CD8-positive, alpha-beta T cell (primary cell): ENCODE measurements at places on chromosomes 12 and 14.

GRCh38 chr14:53408175-53408879 is 255.2 kb upstream of the DDHD1 start:
- no peak for DNase-seq

DNA sequence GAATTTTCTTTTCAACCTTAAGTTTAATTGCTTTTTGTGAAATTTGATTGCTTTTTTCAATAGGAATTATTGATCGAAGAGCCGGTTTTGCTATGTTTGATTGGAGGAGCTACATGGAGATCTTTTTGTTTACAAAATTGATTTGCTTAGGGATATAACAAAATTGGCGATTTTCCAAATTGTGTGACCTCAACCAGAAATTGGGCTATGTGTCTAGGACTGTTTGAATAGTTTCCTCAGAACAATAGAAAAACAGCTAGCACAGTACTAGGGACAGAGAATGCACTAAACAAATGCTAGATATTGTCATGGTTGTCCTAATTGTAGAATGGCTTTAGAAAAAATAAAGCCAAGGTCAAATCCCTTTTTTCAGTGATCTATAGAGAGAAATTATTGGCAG is 2.4 kb downstream of the SLC17A8 start:
- DNase-seq = no peak

DNA sequence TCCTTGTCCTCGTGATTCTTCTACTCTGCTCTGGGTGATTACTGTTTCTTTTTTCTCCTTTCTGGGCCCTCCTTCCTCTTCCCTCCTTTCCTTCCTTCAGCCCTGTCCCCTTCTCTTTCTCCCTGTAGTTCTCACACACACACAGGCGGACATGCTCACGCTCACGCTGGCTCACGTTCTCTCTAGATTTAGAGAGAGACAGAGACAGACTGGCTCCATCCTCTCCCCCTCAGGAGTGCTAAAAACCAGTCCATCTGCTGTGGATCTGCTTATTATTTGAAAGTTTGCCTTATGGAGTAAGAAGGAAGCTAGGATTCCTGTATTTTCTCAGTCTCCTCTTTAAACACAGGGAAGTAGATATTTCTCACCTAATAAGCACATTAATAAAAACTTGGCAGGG is 48.1 kb downstream of the KCNA1 start:
- DNase-seq = no peak

- peak; percentile 66 for DNase-seq
These were observed 164.8 kb downstream of the ZFP36L1 start for GRCh38 chr14:68627868-68628604.

GRCh38 chr14:33950320-33951182 is at the start of gene EGLN3:
TSS of gene EGLN3 (minus strand) at chr14:33951074. CDS start at chr14:33950752, 322 bp downstream.
- peak; percentile 39 for DNase-seq

DNA sequence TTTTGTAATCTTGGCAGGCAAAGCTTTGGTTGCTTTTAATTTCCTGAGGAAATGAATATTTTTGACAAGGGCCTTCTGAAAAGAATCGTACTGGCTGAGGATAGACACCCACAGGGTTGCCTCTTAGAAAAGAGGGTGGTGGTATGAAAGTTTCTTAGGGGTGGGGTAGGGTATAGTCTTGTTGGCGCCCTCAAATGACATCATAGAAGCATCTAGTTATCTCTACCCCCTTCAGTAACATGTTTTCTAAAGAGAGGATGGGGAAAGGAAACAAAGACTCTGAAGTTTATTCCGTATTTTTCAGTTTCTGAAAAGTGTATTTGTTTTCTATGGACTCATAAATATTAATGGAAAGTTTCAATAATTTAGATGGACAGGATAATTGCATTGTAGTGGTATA is 13.7 kb downstream of the PRKCH start:
- no peak for DNase-seq

- DNase-seq = no peak
These were observed 263.2 kb upstream of the ATP2B1 start for GRCh38 chr12:89971880-89972279.

- DNase-seq = no peak
These were observed 7.0 kb upstream of the CCT2 start for GRCh38 chr12:69578283-69578682.

DNA sequence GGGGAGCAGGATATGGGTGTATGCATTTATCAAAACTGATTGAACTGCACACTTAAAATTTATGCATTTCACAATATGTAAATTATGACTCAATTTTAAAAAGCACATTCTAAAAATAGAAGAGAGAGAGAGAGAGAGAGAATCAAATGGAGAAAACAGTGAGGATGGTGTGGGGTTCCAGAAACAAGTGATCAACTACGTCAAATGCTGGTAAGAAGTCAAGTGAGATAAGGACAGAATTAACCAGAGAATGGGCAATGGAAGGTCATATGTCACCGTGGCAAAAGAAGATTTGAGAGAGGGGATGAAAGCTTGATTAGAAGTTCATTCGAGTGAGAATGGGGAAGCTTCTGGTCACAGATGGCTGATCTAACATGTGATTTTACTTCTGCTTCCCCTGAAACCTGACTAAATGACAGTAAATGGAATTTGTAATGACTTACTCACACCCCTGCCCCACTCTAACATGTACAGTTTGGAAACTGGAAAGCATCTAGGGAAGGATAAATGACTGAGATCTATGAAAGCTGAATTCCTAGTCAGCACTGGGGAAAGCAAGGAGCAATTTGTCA is 276.5 kb upstream of the AMIGO2 start:
- no peak for DNase-seq

DNA sequence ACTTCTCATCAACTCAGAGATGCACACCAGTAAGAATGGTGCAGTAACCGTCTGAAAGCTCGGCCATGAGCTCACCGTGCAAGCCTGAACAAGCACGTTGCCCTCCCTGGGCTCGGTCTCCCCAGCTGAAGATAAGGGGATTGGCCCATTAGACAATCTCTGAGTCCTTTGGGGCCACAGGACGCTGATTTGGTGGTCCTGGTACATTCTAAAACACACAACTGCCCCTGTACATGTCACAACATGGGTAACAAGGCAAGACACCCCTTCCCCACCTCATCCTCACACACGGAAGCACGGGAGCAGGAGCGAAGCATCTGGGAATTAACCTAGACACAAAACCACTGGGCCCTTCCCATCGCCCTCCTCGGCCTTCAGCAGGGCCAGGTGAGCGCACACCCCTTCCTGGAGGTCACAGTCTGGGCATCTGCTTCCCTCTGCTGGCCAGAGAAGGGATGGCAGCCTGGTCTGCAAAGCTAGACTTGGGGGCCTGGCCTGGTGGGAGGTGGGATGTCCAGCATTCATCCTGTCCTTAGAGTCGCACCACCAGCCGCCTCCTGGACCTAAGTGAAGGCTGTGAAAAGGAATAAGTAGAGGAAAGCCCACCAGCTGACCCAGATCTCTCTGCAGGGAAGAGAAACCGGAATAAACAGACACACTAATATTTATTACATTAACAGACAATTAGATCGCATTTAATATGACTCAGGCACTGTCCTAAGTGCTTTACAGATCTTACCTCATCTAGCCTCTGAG is 18.9 kb upstream of the SMUG1 start:
- peak; percentile 85 for DNase-seq

DNA sequence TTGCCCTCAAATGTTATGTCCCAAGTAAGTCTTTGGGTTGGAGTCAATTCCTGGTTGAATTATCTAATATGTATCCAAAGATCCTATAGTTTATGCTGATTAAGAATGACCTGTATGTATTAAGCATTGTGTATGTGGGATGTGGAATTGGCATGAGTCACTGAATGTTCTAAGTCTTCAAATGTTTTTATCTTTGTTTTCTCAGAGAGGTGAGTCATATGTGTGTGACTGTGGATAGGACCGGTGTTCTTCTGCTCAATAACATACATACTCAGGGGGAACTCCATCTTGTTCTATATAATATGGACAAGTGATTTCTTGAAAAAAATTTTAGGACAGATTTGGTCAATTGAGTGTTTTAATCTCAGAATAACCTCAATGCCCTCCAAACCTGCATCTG is 57.9 kb downstream of the NAV3 start:
- DNase-seq = no peak

GRCh38 chr14:63452796-63453195 is 90.4 kb downstream of the PPP2R5E start:
- DNase-seq = no peak

- DNase-seq = no peak
These were observed 16.0 kb downstream of the LRRK2 start for GRCh38 chr12:40240779-40241178.

GRCh38 chr12:82688035-82688501 is 1.4 kb downstream of the TMTC2 start:
- no peak for DNase-seq

GRCh38 chr12:116933512-116934246 is 22.9 kb downstream of the FBXW8 start:
- no peak for DNase-seq

DNA sequence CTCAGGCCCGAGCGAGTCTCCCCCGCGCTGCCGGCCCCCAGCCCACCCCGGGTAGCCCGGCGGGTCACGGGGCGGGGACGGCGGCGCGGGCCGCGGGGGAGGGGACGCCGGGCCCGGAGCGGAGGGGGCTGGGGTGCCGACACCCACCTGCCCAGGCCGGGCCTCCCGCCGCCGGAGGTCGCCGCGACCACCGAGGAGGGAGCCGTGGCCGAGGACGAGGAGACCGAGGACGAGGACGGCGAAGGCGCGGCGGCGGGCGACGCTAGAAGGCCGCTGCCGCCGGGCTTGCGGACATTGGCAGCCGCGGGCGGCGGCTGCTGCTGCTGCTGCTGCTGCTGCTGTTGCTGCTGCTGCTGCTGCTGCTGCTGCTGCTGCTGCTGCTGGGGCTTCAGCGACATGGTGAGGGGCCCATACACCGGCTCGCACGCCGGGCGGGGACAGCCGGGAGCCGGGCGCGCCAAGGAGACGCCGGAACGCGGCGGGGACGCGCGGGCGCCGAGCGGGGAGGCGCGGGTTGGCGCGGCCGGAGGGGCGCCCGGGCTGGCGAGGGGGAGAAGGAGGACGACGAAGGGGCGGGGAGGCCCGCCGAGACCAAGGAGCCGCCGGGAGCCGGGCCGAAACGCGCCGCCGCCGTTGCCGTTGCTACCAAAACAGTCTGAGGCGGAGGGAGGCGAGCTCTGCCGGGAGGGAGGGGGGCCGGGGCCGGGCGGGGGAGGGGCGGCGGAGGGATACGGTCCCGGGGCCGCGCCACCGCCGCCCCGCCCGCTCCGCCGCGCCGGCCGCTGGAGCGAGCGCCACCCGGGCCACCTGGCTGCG is at the start of gene ATXN2:
ATXN2 (minus strand) TSS at position 679 of the 816 bp plus-strand sequence; CDS start at position 398, 281 bp downstream.
- DNase-seq = peak; percentile 68

- DNase-seq = no peak
These were observed 49.1 kb downstream of the CEP290 start for GRCh38 chr12:88092771-88093170.

- DNase-seq = no peak
These were observed 122.7 kb downstream of the PAPOLA start for GRCh38 chr14:96624661-96625425.

DNA sequence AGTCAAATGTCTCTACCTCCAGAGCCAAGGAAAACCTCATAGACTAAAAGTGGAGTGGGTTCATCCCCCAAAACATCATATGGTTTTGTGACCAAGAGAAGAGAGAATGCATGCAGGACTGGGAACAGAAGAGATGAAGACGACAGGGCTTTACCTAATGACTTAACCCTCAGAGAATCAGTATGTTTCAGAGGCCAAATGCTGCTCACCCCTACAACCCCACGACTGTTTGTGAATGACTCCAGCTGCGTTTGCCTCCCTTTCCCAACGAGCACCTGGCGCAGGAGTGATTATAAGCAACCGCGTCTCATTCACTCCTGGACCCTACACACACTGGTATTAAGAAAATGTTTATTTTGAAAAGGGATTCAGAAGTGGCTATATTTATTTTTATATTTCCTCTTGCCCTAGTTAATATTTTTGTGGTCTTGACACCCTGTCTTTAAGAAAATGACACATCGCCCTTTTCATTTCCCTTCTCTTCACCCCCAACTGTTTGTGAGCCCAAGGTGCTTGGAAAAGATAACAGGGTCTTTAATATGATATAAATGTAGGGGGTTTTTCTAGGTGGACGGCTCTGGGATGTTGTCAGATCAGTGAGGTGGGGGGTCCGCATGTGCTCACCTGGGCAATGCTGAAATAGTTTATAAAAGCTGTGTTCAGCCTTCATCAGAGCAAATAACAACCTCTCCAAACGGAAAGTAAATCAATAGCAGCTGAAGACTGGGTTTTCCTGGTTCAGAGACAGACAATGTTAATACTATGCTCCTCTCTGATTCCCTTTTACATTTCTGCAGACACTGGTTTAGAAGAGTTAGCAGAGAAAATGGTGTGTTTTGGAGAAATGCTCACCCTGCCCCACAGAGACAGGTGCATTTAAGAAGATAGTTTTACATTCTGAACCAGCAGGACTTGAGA is 77.7 kb downstream of the SLC15A4 start:
- DNase-seq = no peak

DNA sequence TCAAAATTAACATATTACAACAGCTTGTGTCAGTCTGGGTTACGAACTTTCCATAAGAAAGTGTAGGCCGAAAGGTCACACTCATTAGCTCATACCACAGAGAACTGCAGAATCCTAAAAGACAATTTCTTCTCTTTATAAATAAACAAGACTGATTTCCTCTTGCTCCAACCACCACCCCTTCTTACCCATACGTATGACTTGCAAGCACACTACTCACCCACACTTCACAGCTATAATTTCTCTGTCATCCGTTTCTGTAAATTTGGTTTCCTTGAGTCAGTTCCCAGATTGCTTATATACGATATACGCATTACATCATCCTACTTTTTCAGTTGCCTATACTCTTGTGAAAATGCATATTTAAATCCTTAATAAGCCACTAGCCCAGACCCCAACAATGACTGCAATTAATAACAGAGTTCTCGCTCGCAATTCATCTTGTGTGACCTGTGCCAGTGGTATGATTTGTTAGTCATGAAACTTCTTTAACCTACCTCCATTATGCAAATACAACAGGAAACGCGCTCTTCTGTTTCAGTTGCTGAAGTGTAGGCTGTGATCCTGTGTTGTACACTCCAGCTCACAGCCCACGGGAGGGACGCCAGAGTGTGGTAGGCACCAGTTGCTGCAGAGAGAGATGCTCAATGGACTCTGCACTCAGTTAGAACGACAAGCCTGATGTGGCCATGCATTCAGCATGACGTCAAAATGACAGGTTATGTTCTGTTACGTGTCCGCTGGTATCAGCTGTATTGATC is 417.6 kb downstream of the PDZRN4 start:
- no peak for DNase-seq
